NCI-H2107 (cell line): ENCODE measurements at places on chromosomes 6 and 20.

DNA sequence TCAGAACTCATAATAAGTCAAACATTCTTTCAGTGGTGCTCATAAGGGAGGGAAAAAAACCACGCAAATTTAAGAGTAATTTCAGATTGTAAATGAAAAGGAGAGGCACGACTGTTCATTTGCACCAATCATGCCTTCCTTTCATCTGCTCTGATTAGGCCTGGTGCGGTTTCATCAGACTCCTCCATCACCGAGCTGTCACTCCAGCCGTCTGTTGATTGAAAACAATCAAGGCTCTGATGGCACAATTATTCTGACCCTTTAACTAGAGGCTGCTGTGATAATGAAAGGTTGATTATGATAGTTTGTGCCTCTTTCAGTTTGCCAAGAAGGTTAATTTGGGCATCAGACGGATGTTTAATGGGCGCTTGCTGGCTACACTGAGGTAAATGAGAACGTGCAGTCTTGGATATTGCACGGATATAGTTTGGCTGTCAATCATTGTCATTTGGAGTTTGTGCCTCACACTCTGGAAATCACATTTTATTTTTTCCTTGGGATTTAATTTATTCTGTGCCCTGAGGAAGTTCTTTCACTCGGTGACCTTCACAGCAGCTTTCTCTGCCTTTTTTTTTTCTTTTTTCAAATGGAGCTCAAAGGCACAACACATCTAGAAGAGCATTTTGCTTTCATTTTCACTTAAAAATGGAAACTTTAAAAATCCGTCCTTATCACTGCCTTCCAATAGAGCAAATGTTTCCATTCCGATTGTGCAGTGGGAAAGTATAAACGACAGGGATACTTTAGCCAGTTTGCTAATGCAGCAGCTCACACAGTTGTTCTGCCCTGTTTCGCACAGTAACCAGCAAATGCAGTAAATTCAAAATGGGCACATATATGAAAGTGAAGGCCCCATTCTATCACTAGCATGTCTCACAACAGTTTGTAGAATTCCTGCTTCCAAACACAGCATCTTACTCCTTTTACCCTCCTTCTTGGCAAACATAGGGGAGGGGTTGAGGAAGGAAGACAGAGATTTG, 172.8 kb downstream of the KLHL32 start:
- DNase-seq: no peak

GRCh38 chr6:100493206-100493888, 28.6 kb upstream of the SIM1 start:
- no peak for DNase-seq

DNA sequence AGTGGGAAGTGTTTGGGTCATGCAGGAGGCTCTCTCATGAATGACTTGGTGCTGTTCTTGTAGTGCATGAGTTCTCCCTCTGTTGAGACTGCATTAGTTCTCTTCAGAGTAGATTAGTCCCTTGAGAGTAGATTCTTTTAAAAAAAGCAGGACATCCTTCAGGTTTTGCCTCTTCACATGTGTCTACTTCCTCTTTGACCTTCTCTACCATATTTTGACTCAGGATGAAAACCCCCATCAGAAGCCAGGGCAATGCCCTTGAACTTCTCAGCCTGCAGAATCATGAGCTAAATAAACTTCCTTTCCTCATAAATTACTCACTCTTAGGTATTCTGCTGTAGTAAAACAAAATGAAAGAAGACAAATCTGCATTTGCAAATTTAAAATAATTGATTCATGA, 170.3 kb downstream of the CD109 start:
- DNase-seq: no peak

DNA sequence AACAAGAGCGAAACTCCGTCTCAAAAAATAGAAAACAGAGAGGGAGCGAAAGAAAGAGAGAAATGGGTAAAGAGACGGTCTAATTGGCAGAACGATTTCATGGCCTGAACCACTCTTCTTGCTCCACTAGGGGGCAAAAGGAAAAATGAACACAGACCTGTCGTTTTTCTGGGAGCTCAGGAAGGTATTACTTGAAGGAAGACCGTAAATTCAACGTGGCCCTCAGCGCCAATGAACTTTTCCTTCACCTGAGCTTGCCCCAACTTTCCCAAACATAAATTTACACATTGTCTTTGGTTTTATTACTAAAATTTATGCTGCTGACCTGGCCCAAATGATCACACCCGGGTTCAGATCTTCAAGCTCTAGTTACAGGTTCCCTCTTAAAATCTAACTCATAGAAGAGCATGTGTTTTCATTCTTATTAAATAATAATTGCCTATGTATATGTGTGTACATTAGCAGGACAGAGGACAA, 67.3 kb downstream of the ATP9A start:
- no peak for DNase-seq

- DNase-seq: no peak
Measured at GRCh38 chr6:1630212-1630770, 20.6 kb downstream of the FOXC1 start.
